ENCODE measurements at places on chromosomes 1 and 21.
A peak's percentile ranks its signal among the peaks of the same experiment; 100 is the strongest.

DNA sequence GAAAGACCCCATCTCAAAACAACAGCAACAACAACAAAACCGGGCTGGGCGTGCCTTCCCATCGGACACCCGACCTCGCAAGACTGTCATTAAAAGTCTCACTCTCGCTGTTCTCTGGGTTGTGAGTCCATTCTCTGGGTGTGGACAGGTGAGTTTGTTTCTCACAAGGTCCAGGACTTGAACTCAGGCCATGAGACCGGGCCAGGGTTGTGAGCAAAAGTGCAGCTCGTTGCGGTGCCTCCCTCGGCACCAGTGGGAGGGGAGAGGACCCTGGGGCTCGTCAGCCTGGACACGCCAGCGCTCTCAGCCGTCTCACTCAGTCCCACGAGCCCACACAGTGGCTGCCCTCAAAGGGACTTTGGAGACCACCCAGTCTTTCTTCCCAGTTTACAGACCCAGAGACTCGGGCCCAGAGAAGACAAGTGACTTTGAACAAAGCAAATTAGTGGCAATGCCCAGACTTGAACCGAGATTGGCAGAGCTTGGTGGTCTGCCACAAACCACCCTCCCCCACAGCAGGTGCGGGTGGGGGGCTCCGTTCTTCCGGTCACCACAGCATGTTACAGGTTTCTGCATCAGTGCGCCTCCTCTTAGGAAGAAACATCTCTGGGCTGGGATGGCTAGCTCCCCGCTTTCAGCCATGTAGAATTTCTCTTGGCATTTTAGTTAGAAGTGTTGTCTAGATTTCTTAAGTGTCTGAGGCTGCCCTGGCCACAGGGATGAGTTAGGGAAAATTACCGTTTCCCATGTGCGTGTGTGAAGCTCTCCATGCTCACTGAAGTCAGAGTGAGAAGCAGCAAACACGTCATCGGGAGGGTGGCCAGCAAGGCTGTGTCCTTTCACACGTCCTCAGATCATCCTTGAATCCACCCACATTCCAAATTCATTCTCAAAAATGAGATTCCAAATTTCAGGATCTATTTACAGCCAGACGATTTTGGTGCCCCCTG is 28.3 kb downstream of the LRRC3 start:
- no peak for DNase-seq

DNA sequence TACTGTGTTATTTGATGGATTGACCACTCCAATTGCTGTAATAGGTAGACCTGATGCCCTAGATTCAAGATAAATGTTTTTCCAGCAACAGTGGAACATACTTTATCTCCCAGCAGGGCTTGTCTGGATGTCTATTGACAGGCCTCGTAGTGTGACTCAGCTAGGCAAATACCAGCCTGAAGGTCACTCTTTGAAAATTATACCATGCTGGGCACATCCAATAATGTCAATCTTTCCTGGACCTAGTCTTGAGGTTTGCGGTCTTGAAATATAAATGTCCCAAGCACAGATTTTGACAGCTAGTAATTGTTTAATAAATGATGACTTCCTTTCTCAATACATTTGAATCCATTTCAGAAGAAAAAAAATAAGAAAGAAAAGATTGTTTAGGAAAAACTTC is 1138.0 kb upstream of the TMPRSS15 start:
- DNase-seq, result no peak

DNA sequence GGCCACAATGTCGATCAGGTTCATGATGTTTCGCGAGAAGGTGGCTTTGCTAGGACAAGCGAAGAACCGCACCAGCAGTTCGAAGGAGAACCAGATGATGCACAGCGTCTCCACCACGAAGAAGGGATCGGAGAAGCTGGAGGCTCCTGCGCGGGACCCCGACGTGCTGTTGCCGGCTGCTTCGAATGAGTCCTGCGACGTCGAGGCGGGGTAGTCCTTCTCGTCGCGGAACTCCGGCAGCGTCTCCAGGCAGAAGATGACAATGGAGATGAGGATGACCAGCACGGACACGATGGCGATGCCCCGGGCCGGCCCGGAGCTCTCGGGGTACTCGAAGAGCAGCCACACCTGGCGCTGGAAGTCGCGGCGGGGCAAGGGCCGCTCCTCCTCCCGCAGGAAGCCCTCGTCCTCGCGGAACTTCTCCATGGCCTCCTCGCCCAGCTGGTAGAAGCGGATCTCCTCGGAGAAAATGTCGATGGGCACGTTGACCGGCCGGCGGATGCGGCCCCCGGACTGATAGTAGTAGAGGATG is 869 bp downstream of the KCNA3 start:
- DNase-seq, result no peak

DNA sequence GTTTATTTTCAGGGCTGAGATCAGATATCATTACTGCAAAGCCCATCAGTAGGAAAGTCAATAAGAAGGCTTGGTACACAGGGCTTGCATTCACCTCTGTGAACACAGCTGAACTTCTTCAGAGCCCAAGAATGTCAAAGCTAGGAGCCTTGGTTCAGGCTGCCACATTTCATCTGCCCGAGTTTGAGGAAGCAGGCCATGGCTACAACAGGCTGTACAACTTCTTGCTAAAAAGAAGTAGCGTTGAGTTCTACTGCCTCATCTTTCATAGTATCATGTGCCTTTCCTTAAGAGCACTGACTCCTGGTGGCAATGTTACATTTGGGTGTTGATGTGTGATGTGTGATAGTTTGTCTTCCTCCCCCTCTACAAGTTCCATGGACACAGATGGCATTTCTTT is 10.1 kb downstream of the C1orf162 start:
- DNase-seq, result no peak

- DNase-seq, result no peak
Measured at GRCh38 chr1:213376862-213377372, 325.9 kb downstream of the RPS6KC1 start.

DNA sequence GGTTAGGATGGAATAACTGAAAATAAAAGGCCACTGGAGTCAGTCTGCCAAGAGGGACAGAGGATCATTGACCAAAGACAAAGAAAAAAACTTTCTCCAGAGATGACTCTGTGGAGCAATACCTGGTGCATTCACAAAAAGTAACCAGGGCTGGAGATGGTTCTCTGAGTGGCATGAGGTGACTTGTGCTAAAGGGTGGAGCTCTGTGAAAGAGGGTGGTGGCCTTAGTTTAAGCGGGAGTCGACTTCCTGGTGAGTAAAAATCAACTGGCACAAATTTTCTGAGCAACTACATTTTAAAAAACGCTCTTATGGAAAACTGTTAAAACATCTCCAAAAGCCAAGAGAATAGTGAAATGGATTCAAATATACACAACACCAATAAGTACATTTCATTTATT is 10.0 kb downstream of the NHLH2 start:
- DNase-seq, result no peak

DNA sequence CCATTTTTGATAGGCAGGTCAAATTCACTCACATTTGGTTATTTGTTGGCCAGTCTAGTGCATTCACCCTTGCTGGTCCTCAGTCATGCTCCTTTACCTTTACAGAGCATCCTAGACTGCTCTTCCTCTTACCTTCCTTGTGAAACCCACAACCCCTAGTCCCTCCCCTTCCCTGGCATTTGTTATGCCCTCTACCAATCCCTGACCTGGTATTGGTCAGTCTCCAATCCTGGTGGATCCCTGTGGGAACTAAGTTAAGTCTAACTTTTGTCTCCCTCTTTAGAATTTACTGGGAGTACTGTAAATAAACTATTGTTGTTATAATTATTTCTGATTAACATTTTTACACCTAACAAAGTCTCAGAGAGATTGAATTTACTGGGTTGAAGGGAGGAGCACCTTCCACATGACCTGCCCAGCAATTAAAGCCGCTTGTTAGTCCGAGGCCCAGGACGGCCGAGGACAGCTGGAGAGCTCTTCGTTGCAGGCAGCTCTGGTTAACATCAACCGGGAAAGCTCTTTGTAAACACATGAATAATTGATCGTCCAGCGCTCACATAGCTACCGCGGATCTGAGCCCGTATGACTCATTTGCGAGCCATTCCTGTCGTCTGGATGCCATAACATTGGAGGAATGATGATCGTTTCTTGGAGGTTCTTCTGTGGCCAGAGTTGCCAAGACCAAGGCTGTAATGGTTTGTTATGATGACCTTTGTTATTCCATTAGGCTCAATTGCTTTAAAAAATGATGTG is 31.9 kb downstream of the MTARC1 start:
- DNase-seq, result no peak

DNA sequence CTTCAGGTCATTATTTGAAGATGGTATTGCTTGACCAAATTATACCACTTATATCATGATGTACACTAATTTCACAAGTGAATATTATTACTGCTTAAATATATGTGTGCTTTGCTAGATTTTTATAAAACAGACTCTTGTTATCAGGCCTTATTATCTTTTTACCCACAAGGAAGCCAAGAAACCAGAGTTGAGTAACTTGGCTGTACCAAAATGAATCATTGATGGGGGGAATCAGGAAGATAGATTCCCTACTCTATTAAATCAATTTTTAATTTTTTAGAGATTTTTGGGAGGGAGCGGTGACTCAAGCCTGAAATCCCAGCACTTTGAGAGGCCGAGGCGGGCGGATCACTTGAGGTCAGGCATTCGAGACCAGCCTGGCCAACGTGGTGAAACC is 16.0 kb upstream of the SCCPDH start:
- DNase-seq, result no peak

- no peak for DNase-seq
Measured at GRCh38 chr1:59070610-59071009, 226.3 kb upstream of the FGGY start.

GRCh38 chr1:175512637-175513412 is 230.6 kb downstream of the TNR start:
- no peak for DNase-seq

- DNase-seq, result no peak
Measured at GRCh38 chr1:195717651-195718050, 890.6 kb downstream of the KCNT2 start.

DNA sequence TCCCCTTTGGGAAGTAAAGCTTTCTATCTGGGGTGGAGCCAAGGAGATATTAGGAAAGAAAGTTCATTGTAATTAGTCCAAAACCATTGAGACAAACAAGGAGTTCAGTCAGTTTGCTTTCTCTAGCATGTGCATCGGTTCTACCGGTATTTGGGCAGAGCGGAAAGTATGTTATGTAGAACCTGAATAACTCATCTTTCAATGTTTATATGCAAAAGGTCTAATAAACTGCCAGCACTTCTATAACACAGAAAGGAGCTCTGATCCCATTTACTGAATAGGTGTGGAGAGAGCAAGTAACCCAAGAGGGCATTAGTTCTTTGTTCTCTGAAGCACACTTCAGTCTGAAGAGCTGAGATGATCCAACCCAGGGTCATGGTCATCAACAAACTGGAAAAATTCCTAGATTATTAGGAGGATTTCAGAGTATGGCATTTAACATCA is 3.5 kb downstream of the TGFB2 start:
- DNase-seq, result no peak

- no peak for DNase-seq
Measured at GRCh38 chr1:112506306-112506705, 2.5 kb upstream of the WNT2B start.

- no peak for DNase-seq
Measured at GRCh38 chr1:220892997-220893700, 13.9 kb downstream of the HLX start.

- peak; percentile 46 for DNase-seq
Measured at GRCh38 chr1:172638885-172639831, 19.7 kb upstream of the FASLG start.

DNA sequence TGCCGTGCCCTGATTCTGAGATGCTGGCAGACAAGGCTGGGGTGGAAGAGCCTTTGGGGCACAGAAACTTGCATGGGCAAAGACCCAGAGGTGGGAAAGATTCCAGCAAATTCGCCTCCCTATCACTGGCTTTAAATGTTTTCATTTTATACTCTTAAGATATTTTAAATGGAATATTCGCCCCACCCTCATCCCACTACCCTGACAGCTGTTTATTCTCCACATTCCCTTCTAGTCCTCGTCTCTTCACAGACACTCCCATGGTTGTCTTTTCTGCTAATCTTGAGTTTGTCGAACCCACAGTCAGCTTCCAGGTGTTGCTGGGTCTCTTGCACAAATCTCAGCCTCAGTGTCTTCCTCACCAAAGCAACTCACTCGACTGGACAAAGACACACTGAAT is 245.0 kb downstream of the KAZN start:
- no peak for DNase-seq

GRCh38 chr1:1304331-1305299 is 3.1 kb downstream of the ACAP3 start:
- DNase-seq, result no peak

DNA sequence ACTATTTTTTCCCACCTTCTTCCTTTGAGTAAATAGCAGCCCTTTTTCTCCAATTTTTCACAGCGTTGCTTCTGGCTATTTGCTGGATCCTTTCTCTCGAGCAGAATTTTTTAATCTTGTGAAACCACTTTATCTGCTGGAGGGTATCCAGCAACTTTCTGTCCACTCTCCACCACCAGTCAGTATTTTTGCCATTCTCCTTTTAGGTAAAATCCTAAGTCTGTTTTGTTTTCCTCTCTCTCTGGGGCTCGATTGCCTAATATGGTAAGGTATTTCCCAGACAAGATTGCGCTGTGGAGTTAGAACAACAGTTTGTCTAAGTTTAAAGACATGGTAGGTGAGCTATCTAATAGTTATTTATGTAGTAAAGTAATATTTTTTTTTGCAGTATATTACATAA is 156.9 kb downstream of the PPP1R12B start:
- DNase-seq, result no peak

DNA sequence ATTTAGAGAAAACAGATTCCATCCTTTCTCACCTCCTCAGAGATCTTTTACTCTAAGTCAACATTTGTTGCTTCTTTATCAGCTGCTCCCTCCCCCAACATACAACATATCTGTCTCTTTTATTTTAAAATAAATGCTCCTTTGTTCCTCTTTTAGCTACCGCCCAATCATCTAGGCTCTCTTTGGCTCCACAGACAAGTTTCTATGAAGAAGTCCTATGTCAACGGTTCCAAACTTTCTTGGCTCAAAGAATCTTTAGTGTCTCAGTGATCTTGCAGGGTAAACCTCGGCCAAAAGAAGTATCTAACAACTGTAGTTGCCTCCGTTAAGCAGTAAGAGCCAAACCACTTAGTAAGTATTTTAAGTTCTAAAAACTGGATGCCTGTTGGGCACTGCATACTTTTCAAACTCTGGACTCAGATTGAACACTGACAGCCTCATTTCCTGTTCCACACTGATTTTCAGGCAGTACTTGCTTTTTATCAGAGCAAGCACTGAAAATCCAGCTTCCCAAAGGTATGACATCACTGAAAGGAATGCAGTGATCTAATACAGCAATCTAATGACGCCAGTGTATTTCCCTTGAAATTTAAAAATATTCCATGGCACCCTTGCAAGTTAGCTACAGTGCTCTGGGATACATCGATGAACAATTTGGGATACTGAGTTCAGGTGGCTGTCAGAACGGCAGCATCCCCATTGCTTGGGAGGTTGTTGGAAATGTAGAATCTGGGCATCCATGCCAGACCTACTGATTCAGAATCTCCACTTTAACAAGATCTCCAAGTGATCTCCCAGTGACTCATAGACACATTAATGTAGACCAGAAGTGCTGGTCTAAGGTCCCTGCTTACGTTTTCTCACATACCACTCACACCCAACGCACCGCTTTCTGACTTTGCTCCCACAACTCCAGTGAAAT is 26.8 kb downstream of the EGLN1 start:
- no peak for DNase-seq

GRCh38 chr1:7407544-7407895 is 363.6 kb upstream of the VAMP3 start:
- DNase-seq, result no peak

- no peak for DNase-seq
Measured at GRCh38 chr1:47837056-47837830, 159.9 kb downstream of the TRABD2B start.

- DNase-seq, result peak; percentile 53
Measured at GRCh38 chr1:11908095-11908675, 18.0 kb downstream of the KIAA2013 start.
